Motor neuron (in vitro differentiated cells): ENCODE measurements at places on chromosomes 5 and 9. TPM values are rescaled to one million over a fixed set of nuclear protein-coding genes. Genes with fewer than 3 reads are reported as not detected.

- no peak for ATAC-seq
These were observed 623.5 kb upstream of the NUDT12 start for GRCh38 chr5:104186100-104186499.

DNA sequence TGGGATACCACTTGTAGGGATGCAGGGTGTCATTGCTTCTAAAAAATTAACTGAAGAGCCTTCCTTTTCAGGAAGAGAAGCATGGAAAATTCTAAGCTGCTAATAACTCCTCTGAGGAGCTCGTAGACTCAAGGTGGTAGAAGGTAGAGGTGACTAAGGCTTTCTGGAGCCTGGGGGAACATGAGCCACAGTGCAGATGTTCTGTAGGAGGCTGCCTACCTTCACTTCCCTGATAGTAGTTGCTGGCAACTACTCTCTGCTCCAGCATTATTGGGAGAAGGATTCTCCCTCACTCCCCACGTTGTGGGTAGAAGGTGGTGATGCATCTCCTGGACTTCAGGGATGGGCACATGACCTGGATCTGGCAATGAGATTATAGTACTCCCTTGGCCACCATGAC, 86.7 kb upstream of the STARD4 start:
- ATAC-seq, result no peak

Gene TMEM252
- 0.62 TPM in 1 of 2 replicates, not detected in the other for total RNA-seq

Gene F2RL1
- 11.9 and 17.4 TPM in 2 replicates for total RNA-seq

GRCh38 chr5:173626505-173626820, 10.0 kb upstream of the BOD1 start:
- no peak for ATAC-seq
